MM.1S (cell line): ENCODE measurements at places on chromosomes 2 and 18.

DNA sequence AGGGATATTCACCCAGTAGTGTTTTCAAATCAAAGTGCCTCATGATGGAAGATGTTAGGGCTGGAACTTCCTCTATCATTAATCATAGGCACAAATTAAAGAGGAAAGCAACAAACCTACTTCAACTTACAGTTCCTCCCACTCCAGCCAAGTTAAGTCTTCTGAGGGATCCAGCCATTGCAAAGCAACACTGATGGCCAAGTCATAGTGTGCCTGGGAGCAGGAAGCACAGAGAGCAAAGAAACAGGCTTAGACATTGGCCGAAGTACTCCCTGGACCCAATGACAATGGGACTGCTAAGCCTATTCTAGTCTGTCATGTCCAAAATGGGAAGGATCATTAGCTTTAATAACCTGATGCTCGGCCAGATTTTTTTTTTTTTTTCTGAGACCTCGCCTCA lies 7.0 kb downstream of the C2orf80 start:
- no peaks in the 10 kb centered on the region for H3K36me3 ChIP-seq
- H3K27ac ChIP-seq, result no peak overlapping the region
- no peaks in the 10 kb centered on the region for H3K4me1 ChIP-seq
- no peak for DNase-seq

- H3K27me3 ChIP-seq, result no peaks in the 10 kb centered on the region
- no peaks in the 10 kb centered on the region for H3K4me1 ChIP-seq
- DNase-seq, result no peak
- no peak overlapping the region for H3K27ac ChIP-seq
- H3K4me3 ChIP-seq, result no peak overlapping the region
These were observed 109.5 kb upstream of the ITGB6 start for GRCh38 chr2:160309585-160309984.

GRCh38 chr2:165293440-165294420 lies 54.5 kb downstream of the SCN2A start:
- H3K4me3 ChIP-seq, result no peak overlapping the region
- peak; percentile 91 for DNase-seq
- no peaks in the 10 kb centered on the region for H3K27me3 ChIP-seq
- H3K36me3 ChIP-seq, result no peaks in the 10 kb centered on the region

- DNase-seq, result no peak
- H3K27me3 ChIP-seq, result no peaks in the 10 kb centered on the region
- H3K27ac ChIP-seq, result no peak overlapping the region
- H3K4me3 ChIP-seq, result no peak overlapping the region
These were observed 177.6 kb upstream of the SESTD1 start for GRCh38 chr2:179442206-179442605.

- H3K4me3 ChIP-seq, result no peak overlapping the region
- H3K36me3 ChIP-seq, result no peaks in the 10 kb centered on the region
- H3K27ac ChIP-seq, result no peak overlapping the region
- no peaks in the 10 kb centered on the region for H3K4me1 ChIP-seq
- DNase-seq, result no peak
- no peaks in the 10 kb centered on the region for H3K27me3 ChIP-seq
These were observed 89.6 kb downstream of the ZNF385B start for GRCh38 chr2:179771791-179772190.

- H3K36me3 ChIP-seq, result no peaks in the 10 kb centered on the region
- no peak within 1 kb of the TSS for H3K27ac ChIP-seq
- H3K4me3 ChIP-seq, result no peak within 1 kb of the TSS
- no peaks in the 10 kb centered on the region for H3K27me3 ChIP-seq
- no peaks in the 10 kb centered on the region for H3K4me1 ChIP-seq
These were observed at the start of gene KCNG2 for GRCh38 chr18:79797518-79798345. TSS of gene KCNG2 (plus strand) at chr18:79797938. CDS start at chr18:79863668, 65,730 bp downstream.

GRCh38 chr2:170716851-170717598 lies 1.9 kb downstream of the SP5 start:
- no peak overlapping the region for H3K4me3 ChIP-seq
- no peaks in the 10 kb centered on the region for H3K4me1 ChIP-seq
- no peak for DNase-seq

DNA sequence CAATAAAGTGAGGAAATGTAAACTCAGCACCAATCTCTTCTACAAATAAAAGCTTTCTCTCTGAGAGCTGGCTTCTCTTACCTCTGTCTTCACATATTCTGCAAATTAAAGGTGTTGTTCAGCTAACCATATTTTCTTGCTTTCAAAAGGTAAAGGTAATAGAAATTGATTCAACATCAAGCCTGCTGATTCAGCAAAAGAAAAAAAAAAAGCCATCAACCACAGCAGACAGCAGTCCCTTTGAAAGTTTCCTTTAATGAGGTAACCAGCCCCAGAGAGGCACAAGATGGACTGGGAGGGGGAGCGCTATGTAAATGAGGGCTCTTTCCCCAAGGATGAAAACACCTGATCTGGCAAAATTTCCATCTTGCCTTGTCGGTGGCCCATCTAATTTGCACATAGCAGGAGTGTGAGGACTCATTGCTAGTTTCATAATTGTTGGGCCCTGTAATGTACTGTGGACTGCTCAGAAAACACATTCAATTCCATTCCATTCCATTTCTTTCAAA lies 154.9 kb upstream of the SOX11 start:
- no peaks in the 10 kb centered on the region for H3K36me3 ChIP-seq
- H3K27ac ChIP-seq, result no peak overlapping the region
- H3K4me3 ChIP-seq, result no peak overlapping the region
- no peak for DNase-seq

DNA sequence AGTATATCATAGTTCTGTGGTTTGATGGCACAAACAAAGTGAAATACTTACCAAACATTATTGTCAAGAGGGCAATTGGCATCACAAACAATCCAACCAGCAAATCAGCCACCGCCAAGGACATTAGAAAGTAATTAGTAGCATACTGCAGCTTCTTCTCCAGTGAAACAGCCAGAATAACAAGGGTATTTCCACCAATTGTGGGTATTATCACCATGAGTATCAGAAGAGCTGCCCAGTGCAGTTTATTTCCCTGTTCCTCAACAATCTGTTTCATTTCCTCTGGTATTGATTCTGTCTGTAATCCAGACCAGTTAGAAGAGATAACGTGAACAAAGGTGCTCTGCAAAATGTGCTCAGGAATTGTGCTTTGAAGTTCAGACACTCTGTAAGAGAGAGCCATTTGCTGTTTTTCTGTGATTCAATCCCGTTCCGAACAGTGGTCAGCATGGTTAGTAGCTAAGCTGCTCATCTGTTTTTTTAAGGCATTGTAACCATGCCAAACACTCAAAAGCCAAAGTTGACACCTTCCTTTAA lies 1.4 kb downstream of the HTR2B start:
- no peak overlapping the region for H3K4me3 ChIP-seq
- H3K36me3 ChIP-seq, result no peaks in the 10 kb centered on the region
- H3K4me1 ChIP-seq, result no peaks in the 10 kb centered on the region

DNA sequence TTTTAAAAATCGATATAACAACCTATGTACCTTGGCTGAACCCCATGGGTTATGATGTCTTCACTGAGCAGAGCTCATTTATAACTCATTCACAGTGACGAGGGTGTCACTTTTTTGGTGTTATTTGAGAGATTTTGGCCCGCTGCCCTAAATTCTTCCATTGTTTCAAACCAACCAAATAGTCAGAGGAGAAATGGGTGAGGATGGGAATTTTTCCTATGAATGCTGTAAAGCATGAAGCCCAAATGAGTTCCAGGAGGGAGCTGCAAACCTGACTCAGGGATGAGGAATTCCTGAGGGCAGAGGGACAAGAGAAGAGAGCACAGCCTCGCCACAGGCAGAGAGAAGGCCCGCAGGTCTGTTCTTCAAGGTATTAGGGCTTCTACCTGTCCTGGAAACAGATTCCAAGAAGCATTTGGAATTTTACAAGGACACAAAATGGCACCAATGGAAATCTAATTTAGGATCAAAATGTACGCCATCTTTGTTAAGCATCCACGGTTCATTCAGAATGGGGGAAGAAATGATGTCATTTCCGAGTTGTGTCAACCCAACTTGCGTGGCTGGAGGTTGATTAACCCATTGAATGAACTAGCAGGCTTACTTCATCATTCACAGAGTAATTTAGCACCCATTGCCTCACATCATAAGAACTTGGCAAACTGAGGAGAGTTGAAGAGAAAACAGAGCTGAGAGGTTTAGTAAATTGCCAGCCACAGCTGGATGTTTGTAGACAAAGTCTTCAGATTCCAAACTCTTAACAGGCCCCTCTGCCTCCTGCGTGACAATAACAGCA lies 133.5 kb downstream of the LAMA3 start:
- no peak for DNase-seq
- no peak overlapping the region for H3K4me3 ChIP-seq
- H3K36me3 ChIP-seq, result no peaks in the 10 kb centered on the region

- H3K36me3 ChIP-seq, result no peaks in the 10 kb centered on the region
- H3K4me3 ChIP-seq, result no peak overlapping the region
- no peak for DNase-seq
These were observed 152.7 kb upstream of the SOX11 start for GRCh38 chr2:5539282-5540165.

DNA sequence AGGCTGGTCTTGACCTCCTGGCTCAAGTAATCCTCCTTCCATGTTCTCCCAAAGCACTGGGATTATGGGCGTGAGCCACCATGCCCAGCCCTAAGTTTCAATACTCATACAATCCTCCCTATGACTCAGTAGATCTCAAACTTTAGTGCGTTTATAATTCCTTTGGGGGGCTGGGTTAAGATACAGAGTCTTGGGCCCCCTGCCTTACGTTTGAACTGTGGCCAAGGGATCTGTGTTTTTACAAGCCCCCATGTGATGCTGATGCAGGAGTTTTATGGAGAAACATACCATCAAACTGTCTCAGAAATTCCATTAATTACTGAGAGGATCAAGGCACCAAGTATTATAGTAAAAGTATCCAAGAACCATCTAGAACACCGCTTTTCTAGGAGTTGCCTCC lies 38.2 kb upstream of the FAM136A start:
- DNase-seq, result no peak
- H3K4me3 ChIP-seq, result no peak overlapping the region
- no peak overlapping the region for H3K27ac ChIP-seq

GRCh38 chr18:59697236-59697932 lies at the start of gene CCBE1:
TSS of gene CCBE1 (minus strand) at chr18:59697423.
- H3K27me3 ChIP-seq, result no peaks in the 10 kb centered on the region
- no peaks in the 10 kb centered on the region for H3K4me1 ChIP-seq
- peak within 1 kb of the TSS; percentile 17; the same call in 1 of the 2 replicates for H3K4me3 ChIP-seq
- H3K36me3 ChIP-seq, result no peaks in the 10 kb centered on the region
- no peak for DNase-seq
- no peak within 1 kb of the TSS for H3K27ac ChIP-seq

- no peaks in the 10 kb centered on the region for H3K4me1 ChIP-seq
- no peaks in the 10 kb centered on the region for H3K27me3 ChIP-seq
- no peak overlapping the region for H3K27ac ChIP-seq
- no peak for DNase-seq
- no peaks in the 10 kb centered on the region for H3K36me3 ChIP-seq
These were observed 31.8 kb downstream of the TDRD15 start for GRCh38 chr2:21155365-21156136.

DNA sequence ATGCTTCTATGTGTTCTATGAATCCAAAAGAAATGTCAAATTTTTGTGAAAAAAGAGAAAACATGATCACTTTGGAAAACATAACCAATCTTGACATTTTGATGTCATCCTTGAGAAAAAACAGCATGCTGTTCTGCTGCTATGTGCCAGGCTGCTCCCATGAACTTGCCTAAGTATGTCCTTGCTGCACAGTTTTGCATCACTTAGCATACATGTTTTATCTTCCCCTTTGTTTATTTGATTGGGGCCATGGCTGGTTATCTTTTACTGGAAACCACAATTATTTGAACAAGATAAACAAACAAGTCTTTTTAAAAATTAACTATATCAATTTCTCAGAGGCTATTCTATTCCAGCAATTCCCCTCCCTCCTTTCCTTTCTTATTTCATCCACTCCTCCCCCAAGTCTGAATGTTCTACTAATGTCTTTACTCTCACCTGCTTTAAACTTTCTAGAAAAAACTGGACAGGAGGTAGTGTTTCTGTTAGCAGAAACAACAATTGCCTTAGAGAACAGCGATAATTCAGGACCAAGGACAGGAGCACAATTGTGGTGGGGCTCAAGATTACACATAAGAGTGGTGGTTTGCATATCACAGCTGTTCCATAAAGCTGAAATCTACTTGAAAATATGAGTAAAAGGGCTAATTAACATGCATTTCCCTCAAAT lies 6.7 kb downstream of the AOX1 start:
- no peak for DNase-seq
- no peaks in the 10 kb centered on the region for H3K4me1 ChIP-seq
- no peaks in the 10 kb centered on the region for H3K27me3 ChIP-seq

- no peak overlapping the region for H3K27ac ChIP-seq
- H3K4me1 ChIP-seq, result peaks cover 8% of the 10 kb centered on the region; the same call in 1 of the 2 replicates
- H3K36me3 ChIP-seq, result no peaks in the 10 kb centered on the region
These were observed 1.9 kb downstream of the CYP26B1 start for GRCh38 chr2:72145658-72146329.

- no peaks in the 10 kb centered on the region for H3K36me3 ChIP-seq
- H3K4me3 ChIP-seq, result no peak overlapping the region
- no peak for DNase-seq
- H3K27me3 ChIP-seq, result no peaks in the 10 kb centered on the region
- no peaks in the 10 kb centered on the region for H3K4me1 ChIP-seq
These were observed 53.2 kb upstream of the CUL3 start for GRCh38 chr2:224638301-224638823.

- DNase-seq, result no peak
- no peaks in the 10 kb centered on the region for H3K4me1 ChIP-seq
- no peak overlapping the region for H3K4me3 ChIP-seq
- no peaks in the 10 kb centered on the region for H3K27me3 ChIP-seq
- H3K27ac ChIP-seq, result no peak overlapping the region
These were observed 49.1 kb downstream of the ZEB2 start for GRCh38 chr2:144470816-144471215.

DNA sequence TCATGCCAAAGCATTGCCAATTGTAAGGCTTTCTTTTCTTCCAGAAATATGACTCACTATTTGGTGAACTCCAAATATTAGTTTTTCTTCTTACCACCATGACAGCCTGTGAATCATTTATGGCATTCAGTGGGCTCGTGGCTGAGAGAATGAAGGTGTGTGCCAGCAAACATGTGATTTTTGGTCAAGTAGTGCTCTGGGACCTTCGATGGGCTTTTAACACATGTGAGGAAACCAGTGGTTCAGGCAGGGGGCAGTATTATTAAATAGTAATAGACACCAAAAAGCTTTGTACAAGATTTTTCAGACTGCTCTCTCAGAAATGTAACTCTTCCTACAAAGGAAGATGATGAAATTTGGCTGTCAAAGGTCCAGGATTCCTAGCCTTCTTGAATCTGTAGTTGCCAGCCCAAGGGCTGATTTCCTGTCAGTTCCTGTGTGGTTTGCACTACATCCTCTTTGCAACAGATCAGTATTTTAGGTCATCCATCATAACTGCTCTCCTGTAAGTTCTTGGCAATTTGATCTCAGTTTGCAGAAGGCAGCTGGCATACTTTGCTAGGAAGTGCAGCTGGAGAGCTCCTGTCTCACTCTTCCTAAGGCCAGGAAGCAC lies 64.3 kb downstream of the BABAM2 start:
- H3K27ac ChIP-seq, result no peak overlapping the region
- DNase-seq, result peak; percentile 52
- no peaks in the 10 kb centered on the region for H3K36me3 ChIP-seq
- no peak overlapping the region for H3K4me3 ChIP-seq
